ENCODE measurements at places on chromosomes 4 and X.

DNA sequence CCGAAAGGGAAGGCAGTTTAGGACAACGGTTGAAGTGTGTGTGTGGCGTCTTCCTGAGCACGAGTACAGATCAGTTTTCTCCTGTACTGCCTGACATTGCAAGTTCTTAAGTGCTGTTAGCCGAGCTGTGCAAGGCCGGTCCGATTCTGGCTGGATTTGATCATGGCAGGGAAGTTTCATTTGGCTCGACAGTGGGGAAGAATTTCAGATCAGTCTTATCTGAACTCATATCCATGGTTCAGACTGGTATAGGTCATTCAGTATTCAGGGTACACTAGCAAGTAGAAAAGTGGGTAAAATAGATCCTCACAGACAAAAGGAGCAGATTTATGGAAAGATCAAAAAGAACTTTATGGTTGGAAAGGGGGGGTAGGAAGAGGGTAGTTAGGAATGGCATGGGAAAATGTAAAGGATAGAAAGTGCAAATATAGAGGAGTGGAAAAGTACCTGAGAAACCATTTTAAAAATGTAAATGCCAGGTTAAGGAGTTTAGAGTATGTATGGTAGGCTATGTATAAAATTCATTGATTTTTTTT is 716 bp downstream of the THAP9 start:
- no peak for DNase-seq

DNA sequence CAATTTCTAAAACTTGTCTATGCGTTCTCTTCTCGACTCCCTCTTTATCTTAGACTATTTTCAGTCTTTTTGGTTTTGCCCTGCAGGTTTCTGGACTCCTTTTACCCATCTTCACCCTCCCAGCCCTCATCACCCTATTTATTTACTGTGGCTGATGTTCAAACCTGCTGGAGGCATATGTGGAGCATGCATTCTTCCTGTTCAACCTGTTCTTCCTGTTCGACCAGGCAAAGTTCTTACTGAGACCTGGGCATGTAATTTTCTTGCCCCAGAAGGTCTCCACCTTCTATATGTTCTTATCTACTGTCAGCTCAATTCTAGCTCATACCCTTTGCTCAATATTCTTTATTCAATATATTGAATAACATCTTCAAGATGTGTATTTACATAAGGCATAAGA is 69.4 kb upstream of the AGA start:
- no peak for DNase-seq

DNA sequence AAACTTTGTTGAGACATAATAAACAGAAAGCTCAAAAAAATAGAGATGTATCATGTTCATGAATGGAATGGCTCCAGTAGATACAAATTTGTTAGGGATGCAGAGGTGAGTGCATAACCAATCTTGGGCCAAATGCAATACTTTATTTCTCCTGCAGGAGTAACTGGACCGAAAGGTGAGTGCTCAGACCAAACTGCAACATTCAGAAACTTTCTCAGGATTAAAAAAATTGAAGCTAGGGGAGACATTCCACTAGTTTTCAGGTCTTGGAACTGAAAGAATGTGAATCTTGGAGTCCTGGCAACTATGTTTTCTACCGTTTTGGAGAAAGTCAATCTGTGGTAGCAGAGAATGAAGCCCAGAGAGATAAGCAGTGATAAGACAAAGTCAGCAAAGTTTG is 21.2 kb upstream of the LCORL start:
- DNase-seq: no peak

GRCh38 chrX:21638311-21638710 is 19.8 kb downstream of the KLHL34 start:
- DNase-seq: peak; percentile 74

GRCh38 chrX:11787564-11787963 is 29.5 kb downstream of the MSL3 start:
- peak; percentile 59 for DNase-seq

DNA sequence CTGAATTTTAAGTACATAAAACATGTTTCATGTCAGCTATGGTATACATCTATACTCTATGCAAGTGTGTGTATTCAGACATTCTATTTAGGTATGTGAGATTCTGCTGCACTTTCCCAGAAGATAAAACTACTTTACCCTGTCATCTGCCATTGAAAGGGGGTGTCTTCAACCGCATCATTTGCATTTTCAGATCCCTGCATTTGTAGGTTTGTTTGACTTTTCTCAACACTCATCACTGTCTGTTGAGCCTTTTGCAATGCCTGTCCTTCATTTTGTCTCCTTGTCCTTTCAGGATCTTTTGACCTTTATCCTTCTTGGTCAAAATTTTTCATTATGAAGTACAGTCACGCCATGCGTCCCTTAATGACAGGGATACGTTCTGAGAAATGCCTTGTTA is 103.5 kb downstream of the TMA16 start:
- no peak for DNase-seq

GRCh38 chr4:81724925-81725329 is 253.2 kb upstream of the RASGEF1B start:
- peak; percentile 2 for DNase-seq

- peak; percentile 23 for DNase-seq
Observed at GRCh38 chr4:87232216-87232615, 11.8 kb upstream of the KLHL8 start.

DNA sequence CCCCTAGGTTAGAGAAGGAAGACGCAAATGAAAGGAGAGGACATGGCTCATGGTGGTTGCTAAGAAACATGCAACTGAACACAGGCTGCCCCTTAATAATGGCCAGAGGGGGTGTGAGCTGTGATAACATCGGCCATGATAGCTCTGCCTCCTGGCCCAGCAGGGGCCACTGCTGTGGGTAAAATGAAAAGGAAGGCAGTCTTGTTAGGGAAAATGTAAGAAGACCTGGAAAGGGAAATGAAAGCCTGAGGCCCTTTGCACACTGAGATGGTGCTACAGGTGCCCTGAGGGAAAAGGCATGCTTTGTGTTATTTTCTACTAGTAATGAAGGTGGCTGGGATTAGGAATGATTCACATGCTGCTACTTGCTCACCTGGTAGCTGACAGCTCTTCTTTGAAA is 123.6 kb upstream of the MID1 start:
- no peak for DNase-seq

DNA sequence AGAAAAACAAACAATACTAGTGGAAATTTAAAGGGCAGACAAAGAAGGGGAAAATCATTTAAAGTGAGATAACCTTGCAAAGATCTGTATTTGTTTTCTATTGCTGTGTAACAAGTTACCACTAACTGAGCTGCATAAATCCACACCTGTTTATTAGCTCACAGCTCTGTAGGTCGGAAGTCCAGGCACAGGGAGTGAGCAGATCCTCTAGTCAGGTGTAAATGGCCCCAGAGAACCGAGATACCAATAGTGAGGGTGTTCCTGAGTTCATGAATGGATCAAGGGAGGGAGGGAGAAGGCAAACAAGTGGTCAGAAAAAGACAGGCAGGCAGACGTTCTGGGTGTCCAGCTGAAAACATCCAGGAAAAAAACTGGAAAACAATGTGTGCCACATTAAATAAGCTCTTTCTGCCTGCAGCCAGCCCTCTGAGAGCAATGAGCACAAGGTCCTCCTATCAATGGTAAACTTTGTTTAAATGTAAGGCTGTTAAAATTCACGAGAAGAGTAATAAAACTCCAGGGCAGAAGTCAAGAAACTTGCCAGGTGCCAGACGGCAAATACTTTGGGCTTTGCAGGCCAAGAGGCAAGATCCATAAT is 25.0 kb downstream of the ADGRA3 start:
- no peak for DNase-seq

DNA sequence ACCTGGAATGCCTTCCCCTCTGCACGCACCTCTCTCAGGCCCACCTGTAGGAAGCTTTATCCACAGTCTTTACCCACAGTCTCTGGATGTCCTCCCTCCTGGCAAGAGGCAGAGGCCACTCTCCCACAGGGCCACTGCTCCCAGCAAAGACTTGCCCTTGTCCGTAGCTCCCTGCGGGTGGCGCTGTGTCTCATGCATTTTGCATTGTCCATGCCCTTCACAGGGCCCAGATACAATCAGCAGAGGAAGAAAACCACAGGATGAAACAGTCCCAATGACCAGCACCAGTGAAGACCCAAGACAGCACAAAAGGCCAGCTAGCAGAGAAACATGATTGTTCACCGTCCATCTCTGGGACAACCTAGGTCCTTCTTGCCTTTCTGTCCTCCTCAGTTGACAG is 2.1 kb upstream of the NSG1 start:
- peak; percentile 41 for DNase-seq

- peak; percentile 38 for DNase-seq
Observed at GRCh38 chr4:4607336-4608213, 65.7 kb upstream of the STX18 start.

GRCh38 chr4:183295711-183296110 is 24.4 kb downstream of the CLDN22 start:
- DNase-seq: no peak

- DNase-seq: no peak
Observed at GRCh38 chr4:11039634-11040131, 355.1 kb upstream of the CLNK start.

- no peak for DNase-seq
Observed at GRCh38 chr4:1310031-1310795, 20.5 kb downstream of the MAEA start.

GRCh38 chr4:21982087-21982486 is 33.5 kb upstream of the KCNIP4 start:
- DNase-seq: no peak

DNA sequence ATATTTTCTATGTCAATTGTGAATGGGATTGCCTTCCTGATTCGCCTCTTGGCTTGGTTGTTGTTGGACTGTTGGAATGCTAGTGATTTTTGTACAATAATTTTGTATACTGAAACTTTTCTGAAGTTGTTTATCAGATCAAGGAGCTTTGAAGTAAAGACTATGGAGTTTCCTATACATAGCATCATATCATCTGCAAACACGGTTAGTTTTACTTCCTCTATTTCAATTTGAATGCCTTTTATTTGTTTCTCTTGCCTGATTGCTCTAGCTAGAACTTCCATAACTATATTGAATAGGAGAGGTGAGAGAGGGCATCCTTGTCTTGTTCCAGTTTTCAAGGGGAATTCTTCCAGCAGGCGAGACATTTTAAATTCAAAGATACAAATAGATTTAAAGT is 226.5 kb downstream of the FBXO8 start:
- DNase-seq: no peak

Measured in GM23248 (cell line).